Stimulated activated CD4-positive, alpha-beta T cell treated with anti-CD3 and anti-CD28 coated beads, Interleukin-4, amount 100 ng/mL, for 1 hour (primary cell): ENCODE measurements at places on chromosomes 2 and 18.

DNA sequence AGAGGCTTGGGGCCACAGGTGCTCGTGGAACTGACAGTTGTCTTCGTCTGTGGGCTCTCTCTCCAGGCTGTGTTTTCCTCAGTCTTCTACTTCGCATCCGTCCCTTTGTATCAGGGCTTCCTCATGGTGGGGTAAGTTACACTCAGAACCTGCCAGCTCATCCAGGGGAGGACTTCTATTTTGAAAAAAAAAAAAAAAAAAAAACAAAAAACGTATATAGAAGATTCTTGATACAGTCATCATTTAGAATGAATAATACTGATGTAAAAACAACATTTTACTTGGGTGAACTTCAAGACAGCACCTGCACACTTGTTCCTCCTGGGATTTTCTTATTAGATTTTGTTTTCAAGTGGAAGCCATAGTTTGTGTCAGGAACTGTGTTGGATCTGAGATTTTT lies 47.7 kb upstream of the NFATC1 start:
- DNase-seq: no peak

DNA sequence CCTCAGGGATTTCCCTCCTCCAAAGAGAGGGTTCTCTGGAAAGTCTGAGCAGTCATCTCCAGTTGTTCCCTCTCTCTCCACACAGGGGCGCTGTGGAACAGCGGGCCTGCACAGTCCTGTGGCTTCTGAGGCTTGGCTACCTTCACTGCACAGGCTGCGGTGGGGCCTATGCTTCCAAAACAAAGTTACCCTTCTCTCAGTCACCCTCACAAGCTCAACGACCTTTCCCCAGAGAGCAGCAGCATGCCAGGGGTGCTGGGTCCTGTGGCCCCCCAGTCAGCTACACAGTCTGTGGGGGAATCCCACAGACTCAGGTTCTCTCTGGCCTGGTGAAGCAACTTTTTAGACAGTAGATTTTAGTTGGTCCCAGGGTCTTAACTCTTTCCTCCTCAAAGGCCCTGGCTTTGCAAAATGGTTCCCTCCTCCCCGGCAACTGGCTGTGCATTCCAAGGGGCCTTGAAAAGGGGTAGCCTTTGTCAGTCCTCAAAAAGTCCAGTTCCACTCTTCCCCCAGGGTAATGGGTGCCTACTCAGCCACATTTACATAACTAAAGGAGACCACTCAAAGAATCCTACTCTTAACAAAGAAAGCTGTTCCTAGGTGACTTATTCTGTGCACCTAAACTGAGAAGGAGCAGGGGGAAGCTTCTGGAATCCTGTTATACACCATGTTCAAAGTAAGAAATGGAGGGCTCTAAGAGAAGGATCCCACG lies 14.9 kb downstream of the B3GNT7 start:
- no peak for DNase-seq

GRCh38 chr2:60984720-60985119 lies 32.8 kb upstream of the PEX13 start:
- no peak for DNase-seq

DNA sequence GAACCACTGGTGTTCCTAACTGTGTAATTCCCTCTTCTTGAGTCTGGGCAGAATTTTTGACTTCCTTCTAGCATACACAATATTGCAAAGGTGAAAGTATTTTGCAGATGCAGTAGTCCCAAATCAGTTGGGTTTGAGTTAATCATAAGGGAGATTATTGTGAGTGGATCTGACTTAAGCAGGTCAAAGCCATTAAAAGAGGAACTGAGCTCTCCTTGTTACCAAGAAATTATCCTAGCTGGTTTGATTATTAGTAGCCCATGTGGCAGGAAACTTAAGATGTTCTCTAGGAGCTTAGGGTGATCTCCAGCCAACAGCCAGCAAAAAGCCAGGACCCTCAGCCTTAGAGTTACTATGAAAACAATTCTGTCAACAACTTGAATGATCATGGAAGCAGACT lies 221.8 kb downstream of the RPIA start:
- no peak for DNase-seq

- DNase-seq: no peak
These were observed 280.2 kb downstream of the KCNJ3 start for GRCh38 chr2:154978710-154979109.

GRCh38 chr2:223494942-223495341 lies 107.2 kb downstream of the SCG2 start:
- no peak for DNase-seq

DNA sequence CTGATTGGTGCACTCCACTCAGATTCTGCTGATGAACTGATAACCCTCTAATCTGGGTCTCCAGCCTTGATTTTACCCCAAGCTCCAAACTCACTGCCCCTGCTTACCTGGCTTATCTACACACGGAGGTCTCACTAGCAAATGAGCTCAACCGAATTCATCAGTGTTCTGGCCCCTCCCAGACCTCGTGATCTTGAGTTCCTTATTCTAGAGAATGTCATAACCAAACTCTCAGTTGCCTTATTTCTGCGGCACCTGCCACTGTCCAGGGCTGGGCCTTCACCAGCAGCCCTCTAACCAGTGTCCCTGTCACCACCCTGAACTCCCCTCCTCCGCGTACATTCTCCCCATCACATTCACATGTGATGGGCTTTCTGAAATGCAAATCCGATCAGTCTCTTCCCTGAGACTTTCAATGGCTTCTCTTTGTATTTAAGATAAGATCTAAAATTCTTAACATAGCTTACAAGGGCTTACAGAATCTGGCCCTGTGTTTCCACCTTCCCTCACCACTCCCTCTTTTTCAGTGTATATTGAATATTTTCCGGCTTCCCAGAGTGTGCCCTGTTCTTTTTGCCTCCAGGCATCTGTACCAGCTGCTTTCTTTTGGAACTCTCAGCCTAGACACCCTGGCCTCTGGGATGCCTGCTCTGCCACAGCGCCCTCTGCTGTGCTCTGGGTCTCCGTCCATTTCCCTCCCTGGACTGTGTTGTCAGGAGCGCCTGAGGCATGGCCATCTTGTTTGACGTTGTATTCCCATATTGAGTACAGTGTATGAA lies 31.1 kb downstream of the NAB1 start:
- peak; percentile 41 for DNase-seq

DNA sequence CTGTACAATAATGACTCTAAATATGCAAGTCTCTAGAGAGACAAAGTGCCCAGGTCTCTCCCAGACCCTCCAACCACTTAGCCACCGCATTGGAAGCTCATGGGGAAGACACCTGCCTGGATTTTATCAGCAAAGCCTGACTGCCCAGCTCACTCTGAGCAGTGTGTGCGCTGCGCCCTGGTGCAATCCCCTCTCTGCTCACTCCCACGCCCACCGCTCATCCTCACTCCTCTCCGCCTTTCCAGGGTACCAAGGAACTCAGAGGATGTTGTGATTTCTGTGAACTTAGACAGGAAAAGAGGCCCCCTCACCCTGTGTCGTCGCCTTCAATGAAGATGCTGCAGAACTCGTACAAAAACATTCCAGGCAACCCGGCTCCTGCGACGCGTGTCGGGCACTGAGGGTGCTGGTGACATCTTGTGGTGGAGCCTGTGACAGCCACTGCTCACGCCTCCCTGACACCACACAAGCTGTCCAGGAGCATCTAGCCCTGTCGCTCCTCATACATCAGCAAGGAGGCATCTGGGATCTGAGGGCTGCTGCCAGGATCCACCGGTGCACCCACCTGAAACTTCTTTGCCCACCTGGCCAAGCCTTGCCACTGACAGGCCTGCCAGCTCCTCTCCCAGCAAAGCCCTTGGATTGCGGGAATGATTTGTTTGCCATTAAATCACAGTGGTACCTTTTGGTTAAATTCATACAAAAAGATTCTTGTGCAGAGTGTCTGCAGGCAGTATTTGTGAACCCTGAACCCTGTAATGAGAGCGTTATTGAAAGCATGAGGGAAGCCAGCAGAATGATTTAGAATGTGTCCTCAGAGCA lies 220.4 kb downstream of the ZNF516 start:
- no peak for DNase-seq

GRCh38 chr2:10190255-10190654 lies 67.7 kb downstream of the RRM2 start:
- no peak for DNase-seq

DNA sequence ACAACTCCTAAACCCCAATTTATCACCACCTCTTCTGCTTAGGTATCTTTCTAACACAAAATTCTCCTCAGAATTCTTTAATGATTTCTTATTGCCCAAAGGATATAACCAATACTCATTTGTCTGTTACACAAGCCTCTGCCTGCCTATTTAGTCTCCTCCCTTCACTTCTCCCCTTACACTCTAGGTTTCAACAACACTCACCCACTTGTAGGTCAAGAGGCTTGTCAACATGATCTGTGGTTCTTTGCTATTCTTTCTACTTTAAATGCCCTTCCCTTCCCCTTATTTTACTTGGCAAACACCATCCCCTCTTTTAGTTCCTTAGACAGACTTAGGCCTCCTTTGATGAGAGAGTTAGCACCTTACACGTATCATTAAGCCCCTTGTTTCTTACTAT lies 69.0 kb upstream of the C2orf15 start:
- DNase-seq: no peak

- no peak for DNase-seq
These were observed 51.1 kb downstream of the RTN4 start for GRCh38 chr2:54999182-54999581.

GRCh38 chr2:158095912-158096311 lies 5.8 kb upstream of the UPP2 start:
- DNase-seq: no peak

- no peak for DNase-seq
These were observed 9.1 kb downstream of the MARCHF4 start for GRCh38 chr2:216363221-216363620.
